8988T (cell line): ENCODE measurements at places on chromosomes 5 and 9.

GRCh38 chr5:160835818-160836528 lies 16.0 kb downstream of the ATP10B start:
- DNase-seq = no peak

DNA sequence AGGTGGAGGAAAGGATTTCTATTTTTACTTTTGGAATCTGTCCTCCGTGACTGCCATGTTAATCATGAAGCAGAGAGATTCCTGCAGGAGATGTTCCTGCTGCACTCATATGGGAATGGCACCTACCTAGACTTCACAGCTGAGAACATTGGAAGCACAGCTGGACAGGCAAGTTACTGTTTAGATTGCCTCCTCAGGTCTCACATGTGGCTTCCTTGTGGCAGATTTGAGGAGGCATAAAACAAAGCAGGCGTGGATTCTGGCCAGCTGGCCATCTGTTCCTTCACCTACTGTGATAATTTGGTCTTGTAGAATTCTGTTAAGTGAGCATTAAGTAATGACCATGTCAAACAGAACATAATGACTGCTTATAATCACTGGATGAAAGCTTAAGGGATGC lies 193.4 kb downstream of the EDIL3 start:
- no peak for DNase-seq

DNA sequence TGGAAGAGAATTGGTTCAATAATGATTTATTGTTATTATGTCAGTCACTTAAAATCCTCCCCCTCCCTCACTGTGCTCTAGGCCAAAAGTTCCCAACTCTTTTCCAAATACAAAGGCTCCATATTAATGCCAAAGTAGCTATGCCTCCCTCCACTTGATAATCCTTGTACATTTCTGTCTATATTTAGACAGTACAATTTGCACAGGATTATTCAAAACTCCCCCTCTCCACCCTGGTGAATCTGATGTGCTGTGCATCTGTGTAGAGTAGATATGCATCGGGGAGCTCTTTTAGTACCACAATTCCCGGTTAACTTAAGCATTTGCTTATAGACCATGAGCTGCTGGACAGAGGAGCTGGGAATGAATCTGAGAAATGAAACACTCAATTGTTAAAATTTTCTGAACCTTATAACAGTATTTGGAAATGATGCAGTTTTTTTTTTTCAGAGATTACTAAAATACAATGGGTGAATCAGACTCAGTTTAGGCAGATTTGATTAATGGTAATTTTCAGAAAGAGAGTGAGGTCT lies 27.6 kb downstream of the GLRA1 start:
- DNase-seq = no peak

DNA sequence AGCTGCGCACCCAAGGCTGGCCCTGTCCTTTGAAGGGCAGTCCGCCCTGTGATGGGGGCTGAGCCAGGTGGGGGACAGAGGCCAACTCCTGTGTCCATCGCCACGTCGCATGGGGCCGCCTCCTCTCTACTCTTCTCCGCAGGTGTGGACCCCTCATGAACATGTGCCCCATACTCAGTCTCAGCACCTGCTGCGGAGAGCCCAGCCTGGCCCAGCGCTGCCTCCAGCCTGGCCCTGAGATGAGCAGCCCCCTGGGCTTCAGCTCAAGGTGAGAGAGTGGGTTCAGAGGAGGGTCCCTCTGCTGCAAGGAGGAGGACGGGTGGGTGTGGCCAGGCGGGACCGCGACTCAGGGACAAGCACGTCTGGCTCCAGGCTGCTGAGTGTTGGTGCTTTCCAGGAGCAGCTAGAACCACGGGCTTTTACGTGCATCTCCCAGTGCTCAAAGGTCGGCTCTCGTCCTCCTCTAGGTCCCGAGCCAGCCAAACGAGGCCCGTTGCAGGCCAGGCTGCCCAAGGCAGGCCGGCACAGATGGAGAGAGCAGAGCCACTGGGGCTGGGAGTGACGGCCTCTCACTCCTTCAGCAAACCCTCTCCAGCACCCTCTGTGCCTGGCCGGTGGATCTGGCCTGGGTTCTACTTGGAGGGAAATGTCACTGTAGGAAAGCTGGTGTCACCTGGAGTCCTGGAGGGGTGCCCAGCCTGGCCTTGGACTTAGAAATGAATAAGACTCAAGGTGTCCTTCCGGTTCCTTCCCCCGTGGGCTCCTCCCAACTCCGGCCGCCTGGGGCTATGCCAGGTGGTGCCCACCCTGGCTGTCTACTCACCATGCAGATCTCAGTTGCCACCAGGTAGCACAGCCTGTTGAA lies 48.9 kb upstream of the RNF130 start:
- peak; percentile 20 for DNase-seq

DNA sequence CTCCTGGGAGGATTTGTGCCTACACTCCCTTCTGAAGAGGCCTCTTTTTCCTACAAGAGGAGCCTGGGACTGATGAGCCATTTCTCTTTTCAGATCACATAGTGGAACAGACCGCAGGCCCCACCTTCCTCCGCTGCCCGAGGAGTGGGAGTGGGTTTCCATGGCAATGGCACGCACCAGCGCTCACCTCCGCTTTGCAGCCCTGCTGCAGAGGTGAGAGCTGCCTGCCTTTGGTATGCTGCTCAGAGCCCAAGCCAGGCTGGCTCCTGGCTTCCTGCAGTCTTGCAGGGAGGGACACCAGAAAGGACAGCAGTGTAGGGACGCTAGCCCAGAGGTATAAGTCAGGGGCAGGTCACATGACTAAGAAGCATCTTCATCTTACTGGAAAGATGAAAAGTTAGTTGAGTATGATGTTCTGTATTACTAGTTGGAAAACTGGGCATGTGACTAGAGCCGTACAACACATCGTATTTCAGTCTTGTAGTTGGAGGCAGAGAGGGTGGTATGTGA lies 12.4 kb downstream of the PTTG1 start:
- DNase-seq = no peak

DNA sequence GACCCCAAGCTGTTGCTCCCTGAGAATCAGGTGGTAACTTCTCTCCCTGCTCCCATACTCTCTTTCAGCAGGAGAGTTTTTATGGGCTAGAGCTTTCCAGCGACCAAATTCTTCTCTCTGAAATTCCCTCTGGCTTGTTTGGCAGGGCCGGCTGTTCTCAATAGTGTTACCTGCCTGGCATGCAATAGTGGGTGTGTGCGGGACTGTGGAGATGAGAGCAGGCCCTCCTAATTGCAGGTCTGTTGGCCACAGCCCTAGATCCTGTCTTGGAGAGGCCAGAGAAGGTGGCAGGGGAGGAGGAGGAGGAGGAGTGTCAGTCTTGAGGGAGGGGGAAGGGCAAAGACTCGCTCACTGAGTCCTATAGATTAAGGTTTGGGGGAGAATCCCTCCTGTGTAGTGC lies 29.5 kb downstream of the AQP7 start:
- no peak for DNase-seq

DNA sequence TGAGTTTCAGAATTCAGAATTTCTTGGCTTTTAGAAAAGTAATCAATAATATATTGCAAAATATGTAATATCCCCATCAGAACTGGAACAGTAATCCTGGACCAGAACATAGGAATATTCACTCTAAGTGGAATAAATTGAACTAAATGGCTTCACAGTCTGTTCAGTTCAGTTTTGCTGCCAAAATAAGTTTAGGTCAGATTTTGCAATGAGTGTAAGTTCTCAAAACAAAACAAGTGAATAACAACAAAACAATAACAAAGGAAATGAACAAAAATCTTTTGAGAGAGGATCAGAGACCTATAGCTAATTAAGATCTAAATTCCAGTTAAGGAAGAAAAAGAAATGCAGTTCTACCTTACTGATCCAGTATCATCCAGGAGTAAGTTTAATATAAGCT lies 9.3 kb downstream of the PTGER4 start:
- DNase-seq = no peak

- DNase-seq = no peak
Measured at GRCh38 chr5:1183424-1184162, 17.8 kb upstream of the SLC6A19 start.

- no peak for DNase-seq
Measured at GRCh38 chr5:98933445-98934072, 4.8 kb upstream of the CHD1 start.

GRCh38 chr5:91095786-91096385 lies 287.2 kb downstream of the ARRDC3 start:
- DNase-seq = no peak

DNA sequence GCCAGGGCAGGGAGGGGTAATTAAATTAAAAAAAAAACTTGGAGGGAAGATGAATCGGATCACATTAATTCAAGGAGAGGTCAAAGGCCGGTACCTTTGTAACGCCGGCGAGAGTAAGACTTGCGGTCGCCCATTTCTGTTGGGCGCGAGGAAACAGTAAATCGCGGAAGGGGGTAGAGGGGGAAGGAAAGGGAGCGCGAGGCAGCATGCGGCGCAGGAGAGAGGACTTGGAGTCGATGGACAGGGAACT lies 324 bp upstream of the RGMB start:
- DNase-seq = no peak

DNA sequence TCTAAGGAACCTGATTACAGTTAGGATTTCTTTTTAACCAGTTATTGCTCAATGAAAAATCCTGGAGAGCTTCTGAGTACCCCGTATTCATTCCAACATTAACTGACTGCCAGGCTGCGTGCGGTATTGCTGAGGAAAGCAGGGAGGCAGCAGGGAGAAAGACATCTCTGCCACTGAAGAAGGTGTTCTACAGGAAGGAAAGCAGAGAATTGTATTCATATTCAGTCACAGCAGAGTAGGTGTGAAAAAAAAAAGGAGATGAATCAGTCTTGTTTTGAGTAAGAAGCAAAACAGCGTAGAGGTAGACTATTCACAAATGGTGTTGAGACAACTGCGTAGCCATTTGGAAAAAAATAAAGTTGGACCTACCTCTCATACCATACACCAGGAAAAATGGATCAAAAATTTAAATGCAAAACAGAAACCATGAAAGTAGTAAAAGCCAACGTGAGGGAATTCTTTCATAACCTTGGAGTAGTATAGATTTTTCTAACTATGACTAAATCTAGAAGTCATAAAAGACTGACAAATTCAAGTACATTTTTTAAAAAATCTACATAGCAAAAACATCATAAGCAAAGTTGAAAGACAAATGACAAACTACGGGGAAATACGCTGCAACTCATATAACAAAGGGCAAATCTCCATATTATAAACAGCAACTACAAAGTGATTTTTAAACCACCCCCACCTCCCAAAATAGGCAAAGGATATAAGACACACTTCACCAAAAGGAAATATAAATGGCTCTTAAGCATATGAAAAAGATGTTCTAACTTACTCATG lies 9.9 kb upstream of the NR4A3 start:
- no peak for DNase-seq

DNA sequence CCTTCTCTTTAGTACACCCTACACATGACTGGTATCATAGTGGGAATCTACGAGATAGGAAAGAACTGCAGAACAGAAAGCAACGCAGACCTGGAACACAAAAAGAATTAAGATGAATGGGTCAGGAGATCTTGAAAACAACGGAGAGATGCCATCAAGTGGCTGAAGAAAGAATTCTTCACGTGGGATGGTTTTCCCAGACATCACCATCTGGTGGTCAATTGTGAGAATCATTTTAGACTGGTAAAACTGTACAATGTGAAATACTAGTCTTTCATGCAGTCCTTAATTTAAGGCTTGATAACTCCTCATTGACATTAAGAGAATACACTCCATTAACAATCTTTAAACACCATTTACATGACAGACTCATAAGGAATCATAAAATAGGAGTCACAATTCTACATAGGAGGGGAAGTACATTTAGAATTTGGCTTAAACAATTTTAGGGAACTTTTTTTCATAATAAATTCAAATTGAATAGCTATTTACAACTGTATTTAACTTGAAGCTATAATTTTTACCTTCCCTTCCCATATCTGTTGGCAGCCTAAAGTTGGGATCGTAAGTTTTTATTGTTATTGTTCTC lies 128.4 kb upstream of the TRPM3 start:
- DNase-seq = peak; percentile 8

DNA sequence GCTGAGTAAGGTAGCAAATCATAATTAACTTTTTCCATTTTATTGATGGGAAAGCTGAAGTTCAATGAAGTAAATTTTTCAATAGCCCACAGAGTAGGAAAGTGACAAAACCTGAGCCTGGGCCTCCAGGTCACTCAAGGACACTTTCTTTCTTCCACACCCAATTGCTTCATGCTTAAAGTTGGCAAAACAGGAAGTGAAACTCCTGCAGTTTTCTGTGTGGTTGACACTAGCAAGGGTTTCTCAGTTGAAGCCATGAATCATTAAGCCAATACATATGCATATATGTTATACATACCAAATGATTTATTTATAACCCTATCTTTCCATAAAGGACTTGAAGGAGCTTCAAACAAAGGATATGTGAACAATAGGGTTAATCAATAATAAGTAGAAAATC lies 13.9 kb downstream of the TLR4 start:
- DNase-seq = no peak

GRCh38 chr5:116738615-116739261 lies 164.1 kb upstream of the SEMA6A start:
- no peak for DNase-seq

DNA sequence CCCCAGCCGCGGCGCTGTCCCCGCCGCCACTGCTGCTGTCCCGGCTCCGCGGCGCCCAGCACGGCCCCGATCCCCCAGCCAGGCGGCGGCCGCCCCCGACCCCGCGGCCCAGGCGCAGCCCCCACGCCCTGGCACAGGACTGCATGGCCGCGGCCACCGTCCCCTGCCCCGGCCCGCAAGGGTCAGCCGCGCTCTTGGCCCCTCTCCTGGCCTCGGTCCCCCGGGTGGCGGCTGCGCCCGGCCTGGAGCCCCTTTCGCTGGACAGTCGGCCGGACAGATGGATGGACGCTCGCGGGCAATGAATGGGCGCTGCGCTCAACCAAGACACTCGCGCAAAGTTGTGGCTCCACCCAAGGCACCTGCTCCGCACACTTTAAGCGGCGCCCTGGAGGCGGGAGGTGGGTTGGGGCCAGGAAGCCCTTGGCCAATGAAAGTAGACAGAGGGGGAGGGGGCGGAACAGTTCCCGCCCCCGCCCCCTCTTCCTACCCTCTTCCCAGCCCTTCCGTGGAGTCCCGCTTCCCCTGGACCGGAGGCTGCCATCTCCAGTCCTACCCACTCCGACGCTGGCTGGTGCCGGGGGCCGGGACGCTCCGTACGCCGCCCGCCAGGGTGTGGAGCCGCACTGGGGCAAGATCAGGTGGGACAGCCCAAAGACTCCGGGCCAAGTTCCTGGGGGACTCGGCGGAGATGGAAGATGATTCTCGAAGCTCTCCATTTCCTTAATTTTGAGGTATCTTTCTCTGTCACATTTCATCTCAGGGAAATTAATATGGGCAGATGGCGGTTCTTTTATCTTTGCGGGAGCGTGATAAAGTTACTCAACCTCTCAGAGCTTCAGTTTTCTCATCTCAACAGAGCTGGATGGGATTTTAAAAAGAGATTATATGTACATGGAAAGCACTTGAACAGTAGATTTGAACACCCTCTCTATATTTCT lies at the start of gene GLDC:
Gene GLDC, minus strand, starts transcription at position 375 of the 938 bp plus-strand sequence. Its CDS starts 230 bp downstream, at position 145.
- DNase-seq = peak; percentile 93
